Colonic mucosa (tissue), 4 donors: ENCODE measurements at places on chromosomes 2 and 18. TPM values are rescaled to one million over a fixed set of nuclear protein-coding genes. Genes with fewer than 3 reads are reported as not detected.
A peak's percentile ranks its signal among the peaks of the same experiment; 100 is the strongest.

- H3K27ac ChIP-seq: peak overlapping the region; percentile 96
- H3K27me3 ChIP-seq: no peaks in the 10 kb centered on the region
- H3K36me3 ChIP-seq: no peaks in the 10 kb centered on the region
- H3K4me3 ChIP-seq: no peak overlapping the region
- DNase-seq: peak; percentile 91
Measured at GRCh38 chr2:43169099-43169945, 57.1 kb downstream of the ZFP36L2 start.

DNA sequence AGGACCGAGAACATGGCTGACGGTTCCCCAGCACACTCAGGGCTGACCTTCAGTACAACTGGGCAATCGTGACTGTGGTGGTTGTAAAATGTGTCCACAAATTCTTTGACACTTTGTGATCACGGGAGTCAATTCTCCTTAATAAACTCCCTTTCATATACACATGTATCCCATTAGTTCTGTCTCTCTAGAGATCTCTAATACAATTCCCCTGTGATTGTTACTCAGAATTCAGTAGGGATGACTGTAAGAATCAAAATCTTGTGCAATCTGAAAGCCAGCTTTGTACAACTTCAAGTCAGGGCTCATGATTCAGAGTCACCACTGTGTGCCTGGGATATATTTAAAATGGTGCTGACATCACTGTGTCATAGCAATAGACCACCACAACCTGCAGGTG, 89.5 kb upstream of the LMAN1 start:
- H3K27ac ChIP-seq: no peak overlapping the region
- DNase-seq: no peak
- no peaks in the 10 kb centered on the region for H3K27me3 ChIP-seq

DNA sequence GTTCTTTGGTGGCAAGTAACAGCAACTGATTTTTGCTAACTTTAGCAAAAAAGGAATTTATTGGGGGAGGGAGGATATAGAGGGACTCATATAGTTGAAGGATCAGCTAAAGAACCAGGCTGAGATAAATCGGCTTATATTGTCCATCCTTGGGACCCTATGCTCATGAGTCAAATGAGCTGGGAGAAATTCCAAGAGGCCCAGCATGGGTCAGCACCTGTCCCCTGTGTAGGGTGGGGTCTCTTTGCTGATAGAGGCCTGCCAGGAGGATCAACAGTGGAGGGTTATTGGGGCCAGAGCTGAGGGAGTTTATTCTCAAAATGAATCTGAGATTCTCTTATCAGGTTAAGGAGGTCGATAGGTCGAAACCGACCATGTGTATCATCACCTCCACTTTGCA, 97.2 kb downstream of the VAPA start:
- no peaks in the 10 kb centered on the region for H3K27me3 ChIP-seq
- no peak for DNase-seq
- H3K4me3 ChIP-seq: no peak overlapping the region
- no peaks in the 10 kb centered on the region for H3K4me1 ChIP-seq
- no peaks in the 10 kb centered on the region for H3K36me3 ChIP-seq

OSR1 gene
- total RNA-seq: 2.4 TPM

OR6B2 gene
- not detected for total RNA-seq
